ENCODE measurements at places on chromosomes 5 and 9.

DNA sequence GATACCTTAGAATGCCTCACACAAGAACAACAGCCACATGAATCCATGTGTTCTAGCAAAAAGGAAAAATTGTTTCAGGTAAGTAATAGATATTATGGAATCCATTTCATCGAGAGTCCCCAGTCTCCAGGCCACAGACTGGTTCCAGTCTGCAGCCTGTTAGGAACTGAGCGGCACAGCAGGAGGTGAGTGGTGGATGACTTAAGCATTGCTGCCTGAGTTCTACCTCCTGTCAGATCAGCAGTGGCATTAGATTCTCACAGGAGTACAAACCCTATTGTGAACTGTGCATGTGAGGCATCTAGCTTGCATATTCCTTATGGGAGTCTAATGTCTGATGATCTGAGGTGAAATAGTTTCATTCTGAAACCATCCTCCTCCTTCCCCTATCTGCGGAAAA, 207.0 kb downstream of the CSNK1G3 start:
- DNase-seq: no peak

GRCh38 chr9:73210886-73211666, 59.4 kb downstream of the ANXA1 start:
- DNase-seq: no peak

DNA sequence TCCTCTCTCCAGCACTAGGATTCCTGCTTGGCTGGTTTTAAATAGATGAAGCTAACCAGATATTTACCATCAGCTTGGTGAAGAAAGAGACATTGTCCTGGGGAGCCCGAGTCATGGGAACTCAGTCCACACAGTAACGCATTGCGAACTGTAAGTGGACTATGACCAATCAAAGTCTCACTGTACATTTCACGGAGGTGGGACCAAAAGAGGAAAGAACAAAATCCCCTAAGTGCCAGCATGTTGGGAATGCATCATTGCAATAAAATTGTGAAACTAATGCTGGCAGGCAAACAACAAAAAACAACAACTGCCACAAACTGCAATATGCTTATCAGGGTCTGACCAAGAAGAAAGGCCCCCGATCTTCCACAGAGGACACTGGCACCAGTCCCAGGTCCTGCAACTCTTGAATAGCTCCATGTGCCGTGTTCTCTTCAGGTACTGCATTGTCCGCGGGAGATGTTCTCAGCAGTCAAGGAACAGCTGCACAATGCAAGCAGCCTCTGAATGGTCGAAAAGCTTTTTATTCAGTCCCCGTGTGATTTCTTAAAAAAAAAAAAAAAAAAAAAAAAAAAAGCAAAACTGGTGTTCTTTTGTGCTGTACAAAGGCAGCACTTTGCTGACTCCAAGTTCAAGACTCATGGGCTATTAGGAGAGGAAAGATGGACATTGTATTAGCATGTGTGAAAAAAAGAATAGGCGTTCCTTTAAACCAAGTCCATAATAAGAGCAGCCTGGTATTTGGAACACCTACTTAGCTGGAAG, 38.1 kb downstream of the SEMA6A start:
- no peak for DNase-seq

DNA sequence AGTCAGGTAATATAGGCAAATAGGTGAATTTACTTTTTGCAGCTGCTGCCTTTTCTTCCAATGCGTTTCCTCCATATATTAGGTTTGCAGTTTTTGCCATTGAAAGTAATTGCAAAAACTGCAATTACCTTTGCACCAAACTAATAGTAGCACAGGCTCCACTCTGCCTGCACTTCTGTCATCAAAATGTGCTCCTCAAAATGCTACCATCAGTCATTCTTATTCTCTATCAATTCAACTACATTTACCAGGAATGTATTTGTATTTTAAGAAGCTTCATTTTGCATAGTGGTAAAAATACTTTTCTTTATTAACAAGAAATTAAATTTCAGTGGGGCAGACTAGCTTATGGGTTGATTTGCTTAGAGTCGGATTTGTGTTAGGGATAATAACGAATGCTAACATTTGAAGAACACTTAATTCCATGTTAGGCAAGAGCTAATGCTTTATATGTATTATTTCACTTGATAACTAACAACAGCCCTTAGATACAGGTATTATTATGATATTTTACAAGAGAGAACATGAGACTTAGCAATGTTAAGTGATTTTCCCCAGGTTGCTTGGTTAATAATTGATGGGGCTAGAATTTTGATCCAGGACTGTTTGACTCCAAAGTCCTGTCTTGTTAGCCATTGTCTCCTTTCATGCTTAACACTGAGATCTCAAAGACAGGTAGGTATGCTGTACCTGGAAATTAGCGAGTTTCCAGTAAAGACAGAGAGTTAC, 300.4 kb downstream of the MAN2A1 start:
- DNase-seq: no peak

DNA sequence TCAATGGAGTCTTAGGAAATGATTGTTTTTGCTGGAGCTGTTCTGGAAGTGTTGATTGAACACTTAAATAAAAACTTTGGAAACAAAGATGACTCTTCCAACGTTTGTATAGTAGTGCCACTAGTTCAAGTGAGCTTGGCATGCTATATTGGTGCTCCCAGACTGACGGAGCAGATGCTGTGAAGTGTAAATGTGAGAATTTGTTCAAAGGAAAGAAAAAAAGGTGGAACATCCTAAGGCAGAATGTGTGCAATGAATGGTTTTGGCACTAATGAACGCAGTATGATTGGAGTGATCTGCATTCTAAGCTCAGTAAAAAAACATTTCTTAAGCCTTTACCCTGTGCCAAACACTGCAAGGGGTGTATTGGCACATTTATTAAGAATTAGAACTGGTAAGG, 69.8 kb downstream of the ZNF474 start:
- no peak for DNase-seq

DNA sequence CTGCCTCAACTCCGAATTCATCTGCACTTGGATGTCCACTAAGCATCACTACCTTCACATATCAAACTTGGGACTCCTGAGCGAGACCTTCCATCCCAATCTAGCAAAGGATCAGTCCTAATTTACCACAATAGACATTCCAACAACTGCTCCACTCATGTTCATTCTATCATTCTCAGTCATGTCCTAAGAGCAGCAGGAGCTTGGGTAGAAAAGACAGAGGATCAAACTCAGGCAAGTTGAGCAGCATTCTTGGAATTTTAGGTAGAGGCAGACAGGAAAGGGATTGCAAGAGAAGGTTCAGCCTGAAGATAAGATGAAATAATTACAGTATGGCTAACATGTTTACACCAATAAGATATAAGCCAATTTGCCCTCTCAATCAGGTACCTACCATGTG, 51.7 kb downstream of the AUH start:
- no peak for DNase-seq

DNA sequence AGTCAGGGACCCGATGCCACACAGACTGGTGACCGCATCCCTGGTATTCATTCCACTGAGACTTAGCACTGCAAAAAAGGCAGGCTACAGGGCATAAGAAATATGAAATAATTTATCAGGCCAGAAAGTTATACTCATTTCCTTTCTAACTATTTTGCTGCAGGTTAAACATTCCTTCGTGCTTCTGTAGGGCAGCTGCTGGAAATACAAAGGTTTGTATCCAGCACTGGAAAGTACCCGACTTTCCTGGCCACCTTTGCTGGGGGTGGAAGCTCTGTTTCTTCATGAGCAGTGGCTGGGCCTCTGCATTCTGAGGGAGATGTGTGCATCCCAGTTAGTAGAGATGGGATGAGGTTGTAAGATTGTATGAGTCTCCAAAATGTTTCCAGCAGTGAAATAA, 478.6 kb upstream of the WWC1 start:
- DNase-seq: no peak

- DNase-seq: no peak
Measured at GRCh38 chr5:133450286-133450685, 162.1 kb downstream of the FSTL4 start.

DNA sequence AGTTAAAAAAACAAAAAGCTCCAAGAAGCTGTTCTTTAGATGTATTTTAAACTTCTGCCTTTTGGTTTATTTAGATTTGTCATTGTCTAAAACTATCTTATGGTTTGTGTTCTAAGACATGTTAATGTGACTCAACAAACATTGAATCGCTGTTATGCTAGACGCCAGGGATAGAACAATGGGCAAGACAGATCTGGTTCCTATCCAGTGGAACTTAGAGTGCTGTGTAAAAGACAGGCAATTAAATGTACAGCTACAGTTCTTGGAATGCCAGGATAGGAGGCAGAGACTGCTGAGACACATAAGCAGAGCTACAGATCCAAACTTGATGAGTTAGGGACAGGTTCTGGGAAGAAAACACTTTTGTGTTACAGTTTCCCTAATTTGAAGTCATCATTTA, 22.4 kb downstream of the LYRM7 start:
- no peak for DNase-seq

DNA sequence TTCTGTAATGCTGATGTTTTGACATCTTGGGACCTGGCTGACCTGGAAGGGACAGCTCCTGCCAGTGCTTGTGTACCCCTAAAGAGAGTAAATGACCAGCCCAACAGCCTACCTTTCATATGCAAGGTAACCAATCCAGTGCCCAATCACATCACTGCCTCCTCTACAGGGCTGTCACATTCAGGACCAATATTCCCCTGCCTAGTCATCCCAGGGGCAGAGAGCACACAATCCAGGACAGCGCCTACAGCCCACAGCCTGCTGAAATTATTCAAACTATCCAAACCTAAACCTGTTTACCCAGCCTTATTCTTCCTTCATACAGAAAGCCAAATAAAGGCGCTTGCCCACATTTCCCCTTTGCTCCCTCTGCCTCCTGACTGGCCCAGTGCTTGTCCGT, 284.1 kb downstream of the CTNND2 start:
- no peak for DNase-seq

Data from bone marrow (tissue), 2 donors.